DMS79 (cell line): ENCODE measurements at places on chromosomes 4 and X.

DNA sequence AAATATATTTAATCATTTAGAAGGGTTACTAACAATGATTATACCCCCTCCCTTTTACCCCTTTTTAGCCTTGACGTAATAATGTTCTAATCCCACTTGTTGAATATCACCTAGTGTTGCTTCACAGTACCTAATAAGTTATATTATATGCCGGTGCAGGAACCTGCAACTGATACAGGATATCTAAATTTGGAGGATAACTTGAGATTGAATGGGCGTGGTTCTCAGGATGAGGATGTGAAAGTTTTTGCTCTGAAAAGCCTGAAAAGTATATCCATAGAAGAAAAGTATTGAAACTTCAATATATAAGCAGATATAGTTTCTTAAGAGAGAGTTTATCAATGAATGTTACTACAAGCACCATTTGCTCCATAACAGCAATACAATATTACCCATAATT lies 59.8 kb downstream of the ZNF711 start:
- no peak for DNase-seq

GRCh38 chr4:52640808-52641565 lies 18.1 kb downstream of the USP46 start:
- DNase-seq: no peak

DNA sequence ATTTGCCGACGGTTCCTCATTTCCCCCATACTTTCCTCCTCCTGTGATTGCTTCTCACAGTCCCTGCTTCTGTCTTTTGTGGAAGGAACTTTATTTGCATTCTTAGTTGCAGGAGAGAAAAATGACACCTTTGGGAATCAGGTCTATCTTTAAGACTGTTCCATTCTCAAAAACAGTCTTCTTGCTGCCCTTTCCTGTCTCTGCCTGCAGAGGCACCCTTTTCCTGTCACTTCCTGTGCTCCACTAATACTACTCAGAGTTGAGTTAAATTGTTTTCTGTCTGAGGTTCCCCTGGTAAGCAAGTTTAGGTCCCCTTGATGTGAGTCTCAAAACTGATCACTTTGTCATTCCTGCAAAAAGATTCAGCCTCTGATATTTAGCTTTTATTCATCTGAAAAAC lies 208.8 kb upstream of the CLNK start:
- DNase-seq: no peak

DNA sequence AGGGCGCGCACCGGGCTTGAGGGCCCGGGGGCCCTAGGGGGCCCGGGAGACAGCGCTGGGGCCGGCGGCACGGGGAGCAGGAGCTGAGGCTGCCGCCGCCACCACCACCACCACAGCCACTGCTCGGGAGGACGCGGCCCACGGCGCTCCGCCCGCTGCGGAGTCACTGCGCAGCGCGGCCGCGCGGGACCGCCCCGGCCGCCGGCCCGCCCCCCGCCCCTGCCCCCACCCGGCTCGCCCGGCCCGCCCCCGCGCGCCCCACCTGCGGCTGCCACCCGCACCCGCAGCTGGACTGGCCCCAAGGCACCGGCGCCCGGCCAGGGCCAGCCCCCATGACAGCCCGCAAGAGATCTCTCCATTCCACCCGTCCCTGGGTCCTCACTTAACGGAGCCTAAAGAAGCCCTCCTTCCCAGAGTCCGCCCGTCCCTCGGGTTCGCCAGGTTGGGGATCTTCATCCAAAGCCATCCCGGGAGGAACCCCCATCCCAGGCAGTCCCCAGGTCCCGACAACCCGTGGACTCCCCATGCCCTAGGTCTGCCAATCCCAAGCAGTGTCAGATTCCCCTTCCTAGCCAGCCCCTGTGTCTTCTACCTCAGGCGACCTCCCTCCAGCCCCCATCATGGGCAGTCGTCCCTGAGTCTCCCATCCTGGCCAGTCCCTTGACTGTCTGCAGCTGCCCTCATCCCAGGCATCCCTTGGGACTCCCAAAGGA lies 40.0 kb upstream of the IQSEC2 start:
- DNase-seq: no peak

DNA sequence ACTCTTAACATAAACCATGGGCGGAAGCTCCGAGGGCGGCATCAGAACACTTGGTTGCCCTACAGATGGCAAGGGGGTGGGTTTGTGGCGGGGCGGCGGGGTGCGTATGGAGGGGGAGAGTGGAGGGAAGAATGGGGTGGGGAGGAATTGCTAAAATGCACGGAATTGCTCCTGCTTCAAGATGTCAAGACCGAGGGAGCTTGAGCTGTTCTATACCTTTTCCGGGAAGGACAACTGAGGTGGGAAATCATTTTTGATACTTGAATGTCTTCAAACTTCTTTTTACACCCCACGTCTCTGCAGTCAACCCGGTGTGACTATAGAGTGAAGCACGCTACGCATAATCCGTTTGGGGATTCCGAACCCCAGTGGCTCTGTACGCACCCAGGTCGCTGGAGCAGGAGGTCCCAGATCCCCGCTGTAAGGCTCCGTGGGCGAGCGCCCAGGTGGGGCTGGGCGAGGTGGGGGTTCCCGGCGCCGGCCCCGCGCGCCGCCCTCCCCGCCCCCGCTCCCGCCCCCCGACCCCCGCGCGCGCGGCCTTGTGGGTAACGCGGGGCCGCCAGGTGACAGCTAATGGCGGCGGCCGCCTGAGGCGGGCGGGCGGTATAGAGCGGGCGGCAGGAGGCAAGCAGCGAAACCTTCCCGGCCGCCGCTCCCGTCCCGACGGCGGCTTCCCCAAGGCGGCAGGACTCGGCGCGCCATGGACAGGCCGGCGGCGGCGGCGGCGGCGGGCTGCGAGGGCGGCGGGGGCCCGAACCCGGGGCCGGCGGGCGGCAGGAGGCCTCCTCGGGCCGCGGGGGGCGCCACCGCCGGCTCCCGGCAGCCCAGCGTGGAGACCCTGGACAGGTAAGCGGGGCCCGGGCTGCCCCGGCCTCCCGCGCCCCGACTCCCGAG lies at the start of gene MTMR1:
Gene MTMR1, plus strand, starts transcription at position 566 of the 894 bp plus-strand sequence. Its CDS starts 135 bp downstream, at position 701.
- no peak for DNase-seq

DNA sequence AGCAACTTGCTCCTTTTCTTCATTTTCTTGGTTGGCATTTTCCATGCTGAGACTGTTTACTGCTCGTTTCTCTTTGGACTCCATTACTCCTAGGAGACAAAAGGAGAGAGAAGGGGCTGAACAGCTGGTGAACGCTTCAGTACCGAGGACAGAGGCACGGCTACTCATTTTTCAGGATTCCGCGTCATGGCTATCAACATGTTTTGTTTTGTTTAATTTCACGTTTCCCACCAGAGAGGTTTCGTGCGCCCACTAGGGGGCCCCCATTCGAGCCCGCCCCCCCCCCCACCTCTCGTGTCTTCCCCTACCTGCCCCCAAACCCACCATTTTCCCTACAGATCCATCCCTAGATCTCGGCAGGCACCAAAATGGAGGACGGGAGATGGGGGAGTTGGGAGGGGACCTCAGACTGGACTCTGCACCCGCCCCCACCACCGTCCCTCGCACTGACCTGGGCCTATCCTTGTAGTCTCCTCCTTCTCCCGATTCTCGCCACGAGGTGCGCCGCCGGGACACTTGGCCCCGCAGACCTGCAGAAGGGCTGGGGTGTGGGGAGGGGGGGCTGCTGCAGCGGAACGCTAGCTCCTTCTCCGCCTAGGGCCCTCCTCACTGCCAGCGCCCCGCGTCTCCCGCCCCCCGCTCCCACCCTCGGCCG lies 653 bp downstream of the BEX1 start:
- DNase-seq: peak; percentile 80

DNA sequence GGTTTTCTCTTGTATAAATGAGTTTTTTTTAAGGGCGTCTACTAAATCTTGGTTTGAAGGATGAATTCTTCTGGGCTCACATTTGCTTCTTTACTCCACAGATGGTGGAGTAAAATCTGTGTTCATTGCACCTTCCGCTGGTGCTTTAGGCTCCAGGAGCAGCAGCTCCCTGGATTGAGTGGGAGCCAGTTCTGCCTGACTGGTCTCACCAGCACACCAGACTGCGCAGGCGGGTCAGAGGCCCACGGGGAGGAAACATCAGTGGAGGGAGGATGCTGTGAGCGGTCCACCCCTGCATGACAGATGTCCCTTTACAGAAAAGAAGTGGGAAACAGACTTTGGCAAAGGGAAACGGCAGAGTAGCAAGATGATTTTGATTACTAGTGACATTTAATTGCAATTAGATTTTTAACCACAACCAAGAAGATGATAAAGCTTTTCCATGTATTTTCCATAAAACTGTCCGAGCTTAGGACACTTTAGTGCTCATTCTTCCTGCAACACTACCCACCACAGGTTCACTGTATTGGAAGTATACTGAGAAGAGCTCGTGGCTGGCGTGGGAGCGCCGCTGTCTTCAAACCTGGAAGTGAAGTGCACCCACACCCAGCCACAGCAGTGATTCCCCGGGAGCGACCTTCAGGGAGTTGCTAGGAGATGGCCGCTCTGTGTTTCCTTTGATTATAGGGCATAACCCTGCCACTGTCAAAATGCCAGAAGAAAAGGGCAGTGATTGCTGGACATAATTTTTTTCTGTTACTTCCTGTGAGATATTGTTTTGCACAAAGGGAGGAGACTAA lies 95.2 kb downstream of the SORBS2 start:
- no peak for DNase-seq

GRCh38 chr4:2322841-2323240 lies 60.9 kb upstream of the MXD4 start:
- DNase-seq: no peak

DNA sequence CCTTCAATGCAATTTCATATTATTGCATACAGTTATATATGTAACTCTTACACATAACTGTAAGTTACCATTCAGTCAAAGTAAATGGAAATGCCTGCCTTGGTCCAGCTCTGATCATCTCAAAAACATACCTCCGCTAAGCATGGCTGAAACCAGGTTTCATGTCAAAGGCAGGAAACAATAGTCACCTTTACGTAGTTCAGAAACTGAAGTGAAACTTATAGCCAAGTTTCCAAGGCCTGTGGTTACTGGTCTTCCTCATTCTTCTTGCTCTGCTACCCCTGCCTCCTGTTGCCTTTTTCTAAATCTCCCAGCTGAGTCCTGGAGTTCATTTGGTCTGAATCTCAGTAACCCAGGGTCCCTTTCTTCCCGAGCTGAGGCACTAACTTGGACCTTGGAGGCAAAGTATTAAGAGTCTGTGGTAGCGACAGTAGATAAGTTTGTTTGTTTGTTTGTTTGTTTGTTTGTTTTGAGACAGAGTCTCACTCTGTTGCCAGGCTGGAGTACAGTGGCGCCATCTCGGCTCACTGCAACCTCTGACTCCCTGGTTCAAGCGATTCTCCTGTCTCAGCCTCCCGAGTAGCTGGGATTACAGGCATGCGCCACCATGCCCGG lies 30.8 kb downstream of the DAPP1 start:
- no peak for DNase-seq

- DNase-seq: no peak
Observed at GRCh38 chrX:122363112-122363795, 820.8 kb upstream of the GRIA3 start.

DNA sequence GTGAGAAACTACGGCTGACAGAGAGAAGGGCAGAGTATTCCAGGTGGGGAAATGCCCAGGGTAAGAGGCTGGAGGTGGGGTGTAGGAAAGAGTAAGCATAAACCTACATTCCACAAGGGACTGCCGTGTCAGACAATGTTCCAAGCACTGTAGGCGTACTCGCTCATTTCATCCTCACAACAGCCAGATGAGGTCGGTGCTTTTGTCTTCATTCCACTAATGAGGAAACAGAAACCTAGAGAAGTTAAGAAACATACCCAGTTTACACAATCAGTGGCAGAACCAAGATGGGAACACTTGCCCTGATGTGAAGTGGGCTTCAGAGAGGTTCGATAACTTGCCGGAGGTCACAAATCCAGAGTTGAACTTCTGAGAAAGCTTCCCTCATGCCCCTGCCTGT lies 4.6 kb downstream of the SASH3 start:
- no peak for DNase-seq

GRCh38 chr4:133190098-133190497 lies 41.0 kb downstream of the PCDH10 start:
- DNase-seq: no peak

GRCh38 chr4:36243355-36244256 lies 708 bp downstream of the ARAP2 start:
- DNase-seq: no peak

DNA sequence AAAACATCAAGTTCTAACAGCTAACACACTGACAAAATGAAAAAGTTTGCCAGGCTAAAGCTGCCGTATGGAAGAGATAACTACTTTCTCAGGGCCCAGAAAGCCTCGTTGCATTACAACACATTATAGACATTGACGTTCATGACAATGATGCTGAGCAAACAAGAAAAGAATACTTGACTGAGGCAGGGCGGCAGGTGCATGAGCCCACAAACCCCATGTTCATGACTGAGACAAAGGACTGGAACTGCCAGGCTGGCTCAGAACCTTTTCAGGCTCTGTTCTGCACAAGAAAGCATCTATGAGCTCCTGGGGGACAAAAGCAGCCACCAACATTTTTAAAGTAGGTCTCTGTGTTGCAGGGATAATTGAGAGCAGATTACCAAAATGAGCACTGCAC lies 13.6 kb downstream of the TLR6 start:
- no peak for DNase-seq

- DNase-seq: no peak
Observed at GRCh38 chr4:41468122-41468521, 69.8 kb upstream of the LIMCH1 start.

GRCh38 chr4:113003841-113004240 lies 45.6 kb upstream of the ANK2 start:
- no peak for DNase-seq

- no peak for DNase-seq
Observed at GRCh38 chr4:18252052-18252451, 230.5 kb upstream of the LCORL start.

DNA sequence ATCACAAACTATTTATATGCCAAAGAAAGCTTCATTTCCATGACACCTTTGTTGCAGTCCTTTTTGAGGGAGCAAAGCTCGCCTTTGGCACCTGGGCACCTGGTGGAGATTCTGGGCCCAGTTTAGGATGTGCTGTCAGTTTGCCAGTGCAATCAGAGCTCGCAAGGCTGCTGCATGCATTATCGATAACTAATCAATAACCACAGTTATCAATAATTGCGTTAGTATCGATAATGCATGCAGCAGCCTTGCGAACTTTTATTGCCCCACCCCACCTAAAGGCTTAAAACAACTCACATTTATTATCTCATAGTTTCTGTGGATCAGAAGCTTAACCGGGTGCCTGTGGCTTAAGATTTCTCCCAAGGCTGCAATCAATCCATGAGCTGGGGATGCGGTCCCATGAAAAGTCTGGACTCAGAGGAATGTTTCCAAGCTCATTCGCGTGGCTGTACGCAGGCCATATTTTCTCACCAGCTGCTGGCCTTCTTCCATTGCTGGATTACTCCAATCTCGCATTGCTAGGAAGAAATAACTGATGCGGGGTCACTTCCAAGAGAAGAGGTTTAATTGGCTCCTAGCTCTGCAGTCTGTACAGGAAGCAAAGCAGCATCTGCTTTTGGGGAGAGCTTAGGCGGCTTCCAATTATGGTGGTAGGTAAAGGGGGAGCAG lies 6.2 kb upstream of the AFAP1 start:
- DNase-seq: no peak

- no peak for DNase-seq
Observed at GRCh38 chr4:84799318-84799717, 167.2 kb downstream of the WDFY3 start.

- DNase-seq: no peak
Observed at GRCh38 chrX:19448077-19448476, 67.2 kb downstream of the MAP3K15 start.
